ENCODE measurements at places on chromosomes 5 and 9. TPM values are rescaled to one million over a fixed set of nuclear protein-coding genes. Genes with fewer than 3 reads are reported as not detected.

The PCDHB2 gene
- 3.6 TPM for polyA plus RNA-seq

The CDC25C gene
- polyA plus RNA-seq: 4.3 TPM

The SMIM33 gene
- not detected for polyA plus RNA-seq

The KIF20A gene
- polyA plus RNA-seq: 16.8 TPM

The TAS2R1 gene
- polyA plus RNA-seq: 0.30 TPM

The HTR4 gene
- polyA plus RNA-seq: not detected

GRCh38 chr5:10734832-10735523 lies 26.1 kb downstream of the DAP start:
- DNase-seq: no peak

- DNase-seq: no peak
Observed at GRCh38 chr9:131046093-131046380, 37.1 kb downstream of the LAMC3 start.

DNA sequence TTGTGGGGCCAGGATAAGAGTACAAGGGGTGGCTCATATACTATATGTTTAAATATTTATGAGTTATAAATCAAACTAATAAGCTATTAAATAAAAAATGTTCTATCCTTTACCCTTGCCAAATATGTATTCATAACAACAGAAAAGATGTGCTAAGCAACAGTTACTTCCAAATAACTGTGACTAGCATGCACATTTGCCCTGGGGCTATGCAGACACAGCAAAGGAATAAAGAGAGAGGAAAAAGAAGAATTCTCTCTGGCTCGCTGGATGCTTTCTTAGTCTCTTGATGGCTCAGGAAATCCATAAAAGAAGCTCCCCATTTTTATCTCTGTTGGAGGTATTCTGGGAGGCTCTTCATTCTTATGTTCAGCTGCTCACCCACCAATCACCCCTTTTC lies 182.4 kb upstream of the ATP10B start:
- DNase-seq: no peak

- DNase-seq: peak; percentile 42
Observed at GRCh38 chr5:175814691-175815090, 56.7 kb upstream of the CPLX2 start.

DNA sequence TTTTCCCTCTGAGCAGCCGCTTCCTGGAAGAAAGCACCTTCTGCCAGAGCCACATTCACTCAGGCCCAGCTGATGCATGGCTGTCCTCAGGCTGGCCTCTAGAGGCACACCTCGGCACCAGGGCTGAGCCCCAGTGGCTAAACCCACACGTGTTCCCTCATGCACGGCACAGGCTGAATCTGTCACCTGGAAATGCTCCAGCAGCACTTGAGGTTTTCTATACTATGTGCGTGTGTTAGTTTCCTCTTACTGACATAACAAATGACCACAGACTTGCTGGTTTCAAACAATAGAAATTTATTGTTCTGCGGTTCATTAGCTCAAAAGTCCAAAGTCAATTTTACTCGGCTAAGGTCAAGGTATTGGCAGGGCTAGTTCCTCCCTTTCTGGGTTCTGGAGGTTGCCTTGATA lies 141.4 kb downstream of the LRRC70 start:
- no peak for DNase-seq

DNA sequence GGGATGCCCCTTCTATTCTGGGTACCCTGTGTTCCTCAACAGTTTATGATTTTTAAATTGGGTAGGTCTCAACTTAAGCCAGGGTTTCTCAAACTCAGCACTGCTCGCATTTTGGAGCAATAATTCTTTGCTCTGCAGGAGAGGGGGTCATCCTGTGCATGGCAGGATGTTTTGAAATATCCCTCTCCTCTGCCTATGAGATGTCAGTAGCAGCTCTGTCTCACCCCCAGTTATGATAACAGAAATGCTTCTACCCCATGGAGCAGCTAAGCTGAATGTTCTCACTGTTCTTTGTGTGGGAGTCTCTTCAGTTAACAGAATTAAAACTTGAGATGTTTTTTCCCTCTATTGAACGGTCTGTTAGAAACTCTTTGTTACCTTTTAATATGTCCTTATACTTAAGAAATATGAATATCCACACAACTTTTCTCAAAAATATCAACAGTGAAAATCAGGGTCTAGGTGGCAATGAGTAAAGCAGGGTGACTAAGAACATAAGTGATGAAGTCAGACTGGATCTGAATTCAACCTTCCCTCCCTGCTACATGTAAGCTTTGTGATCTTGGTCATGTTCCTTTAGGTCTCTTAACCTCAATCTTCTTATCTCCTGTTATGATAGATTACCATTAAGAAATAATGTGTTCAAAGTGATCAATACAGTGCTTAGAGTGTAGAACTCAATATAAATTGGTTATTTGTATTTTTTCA lies 89.0 kb downstream of the CAMK4 start:
- no peak for DNase-seq

GRCh38 chr5:74963407-74963806 lies 89.0 kb downstream of the GCNT4 start:
- no peak for DNase-seq

- DNase-seq: peak; percentile 77
Observed at GRCh38 chr5:9046756-9047481, 499.0 kb downstream of the SEMA5A start.

- DNase-seq: no peak
Observed at GRCh38 chr5:169542811-169543210, 40.8 kb upstream of the SPDL1 start.

DNA sequence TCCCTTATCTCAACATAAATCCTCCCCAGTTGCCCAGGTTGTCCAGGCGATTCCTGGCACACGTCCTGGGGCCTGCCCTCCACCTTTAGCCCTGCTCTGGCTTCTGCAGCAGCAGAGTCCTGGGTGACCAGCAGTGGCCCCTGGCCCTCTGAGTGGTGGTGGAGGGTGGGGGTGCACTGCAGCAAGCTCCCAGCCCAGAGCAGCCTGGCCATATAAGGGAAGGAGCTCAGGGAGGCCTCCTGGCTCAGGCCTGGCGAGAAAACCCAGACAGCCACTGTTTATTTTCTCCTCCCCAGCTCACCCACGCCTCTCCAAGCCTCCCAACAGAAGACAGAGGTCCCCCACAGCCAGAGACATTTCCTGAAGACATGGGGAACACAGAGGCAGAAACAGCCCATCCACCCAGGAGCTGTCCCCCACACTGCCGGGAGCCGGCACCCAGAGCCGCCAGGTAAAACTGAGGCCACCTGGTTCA lies 44.7 kb upstream of the IL17B start:
- DNase-seq: no peak

DNA sequence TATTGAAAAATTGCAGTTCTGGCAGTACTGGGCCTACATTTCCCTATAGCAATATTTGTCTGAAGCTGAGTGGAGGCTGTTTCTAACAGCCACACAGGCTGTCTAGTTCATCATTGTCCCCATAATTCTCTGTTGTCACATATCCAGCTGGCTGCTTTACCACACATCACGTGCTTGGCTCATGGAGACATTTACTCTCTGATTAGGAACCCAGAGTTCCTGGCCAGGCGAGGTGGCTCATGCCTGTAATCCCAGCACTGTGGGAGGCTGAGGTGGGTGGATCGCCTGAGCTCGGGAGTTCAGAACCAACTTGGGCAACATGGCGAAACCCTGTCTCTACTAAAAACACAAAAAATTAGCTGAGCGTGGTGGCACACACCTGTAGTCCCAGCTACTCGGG lies 81.4 kb downstream of the PGM5 start:
- peak; percentile 23 for DNase-seq

- DNase-seq: no peak
Observed at GRCh38 chr5:135186662-135187522, 152.9 kb upstream of the PITX1 start.

DNA sequence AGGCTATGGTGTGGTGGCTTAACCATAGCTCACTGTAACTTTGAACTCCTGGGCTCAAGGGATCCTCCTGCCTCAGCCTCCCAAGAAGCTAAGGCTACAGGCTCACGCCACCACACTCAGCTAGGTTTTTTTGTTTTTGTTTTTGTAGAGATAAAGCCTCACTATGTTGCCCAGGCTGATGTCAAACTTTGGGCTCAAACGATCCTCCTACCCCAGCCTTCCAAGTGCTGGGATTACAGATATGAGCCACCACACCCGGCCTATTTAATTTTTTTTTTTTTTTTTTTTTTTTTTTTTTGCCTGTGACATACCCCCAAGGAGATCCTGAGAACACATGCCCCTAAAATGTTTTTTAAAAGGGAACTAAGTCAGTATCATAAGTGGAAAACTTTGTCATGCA lies 10.4 kb downstream of the FUBP3 start:
- no peak for DNase-seq

DNA sequence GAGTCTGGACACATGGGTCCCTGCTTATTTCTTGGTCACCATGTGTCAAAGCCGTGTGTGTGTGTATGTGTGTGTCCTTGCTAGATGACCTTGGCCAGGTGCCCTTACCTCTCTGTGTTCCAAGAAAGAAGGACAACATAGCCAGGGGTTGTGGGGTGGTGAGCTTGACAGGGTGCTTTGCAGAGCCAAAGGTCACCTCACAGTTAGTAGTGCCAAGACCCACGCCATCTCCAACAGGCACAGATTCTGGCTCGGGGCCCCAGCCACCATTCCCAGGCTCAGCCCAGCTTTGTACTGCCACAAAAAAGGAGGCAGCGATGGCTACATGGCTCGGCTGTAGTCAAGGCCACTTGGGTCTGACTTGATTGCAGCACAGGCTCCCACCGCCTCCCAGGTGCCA lies 39.5 kb downstream of the CXXC5 start:
- no peak for DNase-seq

Data from muscle of back (tissue), 13 donors.